Fibroblast of skin of right biceps (primary cell): ENCODE measurements at places on chromosomes 2 and 18.
A peak's percentile ranks its signal among the peaks of the same experiment; 100 is the strongest.

GRCh38 chr2:88190808-88191721 is 20.9 kb downstream of the THNSL2 start:
- DNase-seq, result peak; percentile 21

DNA sequence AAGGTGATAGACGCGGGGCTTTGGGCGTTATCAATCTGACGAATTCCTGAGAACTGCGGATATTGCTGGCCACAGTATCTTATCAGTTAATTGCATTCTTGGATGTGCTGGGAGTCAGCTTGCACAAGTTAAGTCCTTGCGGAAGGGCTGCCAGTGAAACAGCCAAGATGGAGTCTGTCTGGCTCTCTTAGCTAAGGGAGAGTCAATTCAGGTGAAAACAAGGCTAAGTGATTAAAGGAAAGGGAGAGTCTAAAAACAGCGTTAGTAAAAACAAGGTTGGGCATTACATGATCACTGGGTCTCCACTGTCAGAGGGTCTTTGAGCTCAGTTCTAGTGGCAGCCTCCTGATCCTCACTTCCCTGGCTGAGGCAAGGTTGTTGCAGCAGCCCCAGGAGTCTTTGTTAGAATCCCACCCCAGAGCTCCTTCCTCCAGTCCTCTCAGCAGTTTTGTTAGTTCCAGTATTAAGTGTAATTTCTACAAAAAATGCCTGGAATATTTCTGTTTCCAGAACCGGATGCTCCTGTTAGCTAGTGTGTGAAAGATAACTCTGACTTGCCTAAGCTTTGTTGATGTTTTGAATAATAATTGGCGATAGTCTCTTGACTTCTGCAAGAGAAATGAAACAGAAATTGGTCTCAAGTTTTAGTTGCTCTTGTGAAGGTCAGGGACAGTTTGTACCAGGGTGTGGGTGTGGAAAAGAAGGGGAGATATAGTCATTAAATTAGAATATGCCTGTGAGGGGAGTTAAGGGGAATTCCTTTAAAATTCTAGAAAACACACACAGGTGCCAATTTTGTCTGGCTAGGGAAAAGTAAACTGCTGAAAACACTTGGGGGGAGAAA is 10.6 kb downstream of the CFLAR start:
- DNase-seq, result peak; percentile 63

DNA sequence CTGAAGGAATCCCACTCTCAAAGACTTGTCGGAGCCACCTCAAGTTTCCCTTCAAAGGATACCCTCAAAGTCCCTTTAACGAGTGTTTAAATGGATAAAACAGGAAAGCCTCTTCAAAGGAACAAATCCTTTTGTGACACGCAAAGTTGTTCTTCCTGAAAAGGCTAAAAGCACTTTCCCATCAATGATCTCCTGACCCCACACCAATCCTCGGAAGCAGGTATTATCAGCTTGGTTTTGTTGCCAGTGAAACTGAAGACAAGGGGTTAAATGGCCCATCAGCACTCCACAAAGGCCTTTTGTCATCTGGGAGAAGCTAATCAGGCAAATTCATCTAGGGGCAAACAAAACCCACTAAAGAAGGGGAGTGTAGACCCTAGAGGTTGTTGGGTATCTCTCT is 418.0 kb upstream of the ID2 start:
- DNase-seq, result no peak

DNA sequence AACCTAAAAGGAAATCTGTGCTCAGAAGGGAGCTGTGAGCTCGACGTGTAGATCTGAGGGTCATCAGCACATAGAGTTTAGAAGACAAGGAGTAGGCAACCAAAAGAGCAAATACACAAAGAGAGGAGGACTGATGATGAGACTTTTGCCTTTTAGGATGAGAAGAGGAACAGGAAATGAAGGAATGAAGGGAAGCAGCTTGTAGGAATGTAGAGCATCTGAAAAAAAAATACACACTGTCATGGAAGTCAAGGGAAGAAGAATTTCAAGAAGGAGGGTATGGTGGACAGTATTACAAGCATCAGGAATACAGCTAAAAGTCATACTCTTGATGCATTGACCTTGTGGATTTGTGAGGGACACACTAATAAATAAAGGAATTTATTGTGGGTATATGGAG is 21.9 kb downstream of the CDK15 start:
- DNase-seq, result no peak
